ENCODE measurements at places on chromosomes 7 and 10. TPM values are rescaled to one million over a fixed set of nuclear protein-coding genes. Genes with fewer than 3 reads are reported as not detected.

DNA sequence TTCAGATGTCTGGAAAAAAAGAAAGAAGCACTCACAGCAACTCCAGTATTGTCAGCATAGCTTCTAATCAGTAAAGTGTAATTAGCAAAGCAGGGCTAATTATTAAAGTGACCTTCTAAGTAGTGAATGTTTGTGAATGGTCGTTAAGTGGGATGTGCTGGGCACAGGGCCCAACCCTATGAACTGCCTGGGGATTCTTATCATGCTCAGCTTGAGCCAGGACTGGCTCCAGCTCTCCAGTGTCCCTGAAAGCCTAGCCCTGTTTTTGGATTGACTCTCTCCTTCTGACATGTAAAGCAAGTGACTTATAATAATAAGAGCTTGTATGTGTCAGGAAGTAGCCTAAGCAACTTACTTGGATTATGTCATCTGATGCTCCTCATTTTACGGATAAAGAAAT lies 9.5 kb upstream of the TBX20 start:
- no peak for DNase-seq

- DNase-seq = no peak
These were observed 559.7 kb upstream of the ZWINT start for GRCh38 chr10:56920601-56921261.

The FAM25C gene
- total RNA-seq = not detected

The MMD2 gene
- total RNA-seq = not detected

GRCh38 chr7:47583739-47584535 lies 2.0 kb upstream of the TNS3 start:
- no peak for DNase-seq

GRCh38 chr10:10128387-10128786 lies 889.3 kb upstream of the CELF2 start:
- no peak for DNase-seq

GRCh38 chr7:34575006-34575405 lies 83.0 kb upstream of the NPSR1 start:
- DNase-seq = no peak

DNA sequence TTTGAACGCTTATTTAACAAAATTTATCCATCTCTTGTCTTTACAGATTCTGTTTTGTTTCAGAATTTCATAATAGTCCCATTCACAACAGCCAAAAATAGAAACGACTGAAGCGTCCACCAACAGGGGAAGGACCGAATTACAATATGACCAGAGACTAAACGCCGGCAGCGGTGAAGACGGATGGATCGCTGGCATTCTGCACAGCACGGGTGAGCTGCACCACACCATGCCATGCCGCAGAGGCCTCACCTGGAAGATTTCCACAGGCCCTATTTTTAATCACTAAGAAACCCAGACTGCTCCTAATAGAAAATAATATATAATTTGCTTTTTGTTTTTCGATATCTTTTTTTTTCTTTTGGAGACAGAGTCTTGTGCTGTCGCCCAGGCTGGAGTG lies 91.0 kb downstream of the ELFN1 start:
- DNase-seq = no peak

- DNase-seq = no peak
These were observed 61.7 kb downstream of the DAGLB start for GRCh38 chr7:6385909-6386560.

The DYNC1I1 gene
- total RNA-seq = 14.0 TPM

- no peak for DNase-seq
These were observed 2.3 kb downstream of the GRM8 start for GRCh38 chr7:127250312-127251035.

The ZNF853 gene
- 4.6 TPM for total RNA-seq

- DNase-seq = no peak
These were observed 431.5 kb upstream of the PCDH15 start for GRCh38 chr10:55232553-55232952.

The WEE2 gene
- total RNA-seq = 0.13 TPM

All from dermis microvascular lymphatic vessel endothelial cell (primary cell).